Dorsolateral prefrontal cortex (tissue), 122 donors: ENCODE measurements at places on chromosomes 3 and 15. TPM values are rescaled to one million over a fixed set of nuclear protein-coding genes. Genes with fewer than 3 reads are reported as not detected.

DNA sequence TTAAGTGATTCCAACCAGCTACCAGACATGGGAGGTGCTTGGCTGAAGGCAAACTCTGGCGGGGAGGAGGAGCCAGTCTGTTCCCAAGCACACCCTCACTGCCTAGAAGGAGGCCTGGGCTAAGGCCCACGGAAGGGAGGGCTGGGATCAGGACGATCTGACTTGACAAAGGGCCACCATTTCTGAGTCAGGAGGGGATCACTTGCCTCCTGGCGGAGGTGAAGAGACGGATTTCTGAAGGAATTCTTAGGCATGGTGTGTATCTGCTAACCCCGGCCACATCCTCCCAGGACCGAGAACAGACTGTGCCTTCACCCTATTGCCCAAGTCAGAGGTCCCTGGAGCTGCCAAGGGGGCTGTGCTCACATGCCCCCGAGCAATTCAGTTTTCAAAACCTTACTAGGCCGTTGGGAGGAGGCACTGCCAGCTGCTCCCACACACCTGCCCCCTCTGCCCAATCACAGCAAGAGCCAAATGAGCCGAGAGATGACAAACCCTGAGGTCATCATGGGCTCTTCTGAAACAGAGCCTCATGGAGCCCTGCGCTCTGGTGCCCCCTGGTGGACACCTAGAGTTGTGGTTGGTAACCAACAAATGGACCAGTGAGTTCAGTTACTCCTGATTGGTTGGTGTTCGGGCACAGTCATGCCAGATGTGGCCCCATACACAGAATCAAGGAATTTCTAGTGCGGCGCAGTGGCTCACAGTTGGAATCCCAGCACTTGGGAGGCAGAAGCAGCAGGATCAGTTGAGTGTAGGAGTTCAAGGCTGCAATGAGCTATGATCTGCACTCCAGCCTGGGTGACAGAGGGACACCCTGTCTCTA is 6.5 kb upstream of the TNK2 start:
- DNase-seq = peak; percentile 98

- DNase-seq = peak; percentile 11
Measured at GRCh38 chr3:46848271-46849044, 14.8 kb downstream of the MYL3 start.

DNA sequence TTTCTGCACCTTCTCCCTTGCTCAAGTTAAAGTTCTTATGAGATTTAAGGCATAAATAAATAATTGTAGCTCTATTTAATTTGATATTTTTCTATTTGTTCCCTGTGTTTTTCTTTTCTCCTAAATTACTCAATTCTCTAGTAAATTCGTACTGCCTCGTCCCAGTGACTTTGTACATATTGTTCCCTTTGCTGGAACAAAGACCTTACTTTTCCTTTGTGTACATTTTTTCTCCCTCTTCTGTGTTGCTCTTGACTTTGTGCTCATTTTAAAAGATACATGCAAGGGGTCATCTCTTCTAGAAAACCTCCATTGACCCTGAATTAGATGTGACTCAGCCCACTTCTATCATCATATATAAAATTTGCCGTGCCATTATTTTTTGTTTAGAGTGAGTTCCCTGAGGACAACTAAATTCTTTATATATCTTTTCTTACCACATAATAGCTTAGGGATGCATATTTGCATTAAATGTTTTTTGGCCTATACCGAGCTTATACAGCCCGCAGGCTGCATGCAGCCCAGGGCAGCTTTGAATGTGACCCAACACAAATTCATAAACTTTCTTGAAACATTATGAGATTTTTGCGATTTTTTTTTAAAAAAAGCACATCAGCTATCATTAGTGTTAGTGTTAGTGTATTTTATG is 29.6 kb downstream of the PPP4R2 start:
- DNase-seq = no peak

DNA sequence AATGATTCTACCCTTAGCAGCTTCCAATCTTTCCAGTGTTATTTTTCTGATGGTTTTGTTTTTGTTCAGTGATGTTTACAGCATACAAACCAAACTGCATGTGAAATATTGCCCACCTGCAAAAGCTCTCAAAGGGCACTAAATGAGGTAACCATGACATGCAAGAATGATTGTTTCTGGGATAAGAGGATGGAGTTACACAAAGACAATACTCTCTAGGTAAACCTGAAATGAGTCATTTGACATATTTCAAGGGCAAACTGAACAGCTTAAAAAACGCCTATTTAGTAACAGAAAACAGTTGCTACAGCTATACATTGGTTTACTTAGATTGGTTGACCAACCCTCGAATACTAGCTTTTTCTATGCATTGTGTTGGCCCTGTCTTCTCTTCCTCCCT is 481.7 kb downstream of the ZPLD1 start:
- DNase-seq = no peak

DNA sequence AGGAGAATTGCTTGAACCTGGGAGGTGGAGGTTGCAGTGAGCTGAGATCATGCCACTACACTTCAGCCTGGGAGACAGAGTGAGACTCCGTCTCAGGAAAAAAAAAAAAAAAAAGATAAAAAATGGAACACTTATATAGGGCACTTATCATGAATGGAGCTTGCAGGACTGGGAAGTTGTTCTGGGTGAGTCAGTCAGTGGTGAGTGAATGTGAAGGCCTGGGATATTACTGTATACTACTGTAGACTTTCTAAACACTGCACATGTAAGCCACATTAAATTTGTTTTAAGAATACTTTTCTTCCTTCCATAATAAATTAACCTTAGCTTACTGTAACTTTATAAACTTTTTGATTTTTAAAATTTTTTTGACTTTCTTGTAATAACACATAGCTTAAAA is 59.8 kb downstream of the SFMBT1 start:
- no peak for DNase-seq

DNA sequence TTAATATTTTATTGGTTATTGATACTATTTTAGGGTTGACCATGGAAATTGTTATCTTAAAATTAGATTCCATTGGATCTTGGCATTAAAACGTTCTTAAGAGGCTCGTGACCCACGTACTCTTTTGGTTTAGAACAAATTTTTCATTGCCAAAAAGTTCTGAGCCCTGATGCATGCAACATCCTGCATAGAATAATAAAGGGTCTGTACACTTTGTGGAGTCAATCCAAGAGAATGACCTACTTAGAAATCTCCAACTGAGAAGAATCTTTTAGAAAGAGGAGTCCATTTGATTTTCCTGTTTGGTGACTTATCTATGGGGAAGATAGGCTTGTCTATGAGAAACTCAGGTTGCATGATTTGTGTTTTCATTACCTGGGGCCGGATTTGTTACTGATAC is 404.2 kb upstream of the RGMA start:
- no peak for DNase-seq

DNA sequence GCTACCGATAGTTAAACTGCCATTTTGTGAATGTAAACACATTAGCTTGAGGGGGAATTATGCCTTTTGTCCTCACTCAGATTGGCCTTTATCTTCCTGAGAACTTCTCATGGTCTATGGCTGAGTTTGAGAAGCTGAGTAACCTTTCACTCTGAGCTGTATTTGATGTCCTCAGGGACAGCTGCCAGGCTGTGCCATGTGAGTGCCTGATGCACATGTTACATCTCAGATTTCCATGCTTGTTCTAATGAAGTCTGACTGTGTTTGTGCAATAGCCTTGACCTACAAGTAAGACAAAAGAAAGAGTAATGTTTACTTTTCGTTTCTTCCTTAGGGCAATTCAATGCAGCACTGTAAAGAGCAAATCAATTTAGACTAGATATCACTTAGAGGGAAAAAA is 44.1 kb upstream of the ARL6 start:
- DNase-seq = no peak

DNA sequence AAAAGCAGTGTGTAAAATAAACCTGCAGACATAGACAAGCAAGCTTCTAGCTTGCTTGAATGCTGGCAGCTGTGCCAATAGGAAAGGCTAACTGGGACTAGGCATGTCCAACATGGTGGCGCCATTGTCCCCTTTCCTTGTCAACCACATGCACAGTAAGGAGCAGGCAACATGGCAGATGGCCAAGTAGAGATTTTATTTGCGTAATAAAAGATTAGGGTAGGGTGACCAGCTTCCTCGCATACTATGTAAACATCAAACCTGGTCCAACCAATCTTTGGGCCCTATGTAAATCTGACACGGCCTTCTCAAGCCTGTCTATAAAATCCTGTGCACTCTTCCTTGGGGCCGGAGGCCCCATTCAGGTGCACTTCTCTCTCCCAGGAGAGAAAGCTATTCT is 575.4 kb upstream of the GOLIM4 start:
- no peak for DNase-seq

- DNase-seq = no peak
Measured at GRCh38 chr3:168336276-168336675, 240.6 kb upstream of the GOLIM4 start.

GRCh38 chr3:184353546-184353941 is 7.9 kb downstream of the CLCN2 start:
- no peak for DNase-seq

DNA sequence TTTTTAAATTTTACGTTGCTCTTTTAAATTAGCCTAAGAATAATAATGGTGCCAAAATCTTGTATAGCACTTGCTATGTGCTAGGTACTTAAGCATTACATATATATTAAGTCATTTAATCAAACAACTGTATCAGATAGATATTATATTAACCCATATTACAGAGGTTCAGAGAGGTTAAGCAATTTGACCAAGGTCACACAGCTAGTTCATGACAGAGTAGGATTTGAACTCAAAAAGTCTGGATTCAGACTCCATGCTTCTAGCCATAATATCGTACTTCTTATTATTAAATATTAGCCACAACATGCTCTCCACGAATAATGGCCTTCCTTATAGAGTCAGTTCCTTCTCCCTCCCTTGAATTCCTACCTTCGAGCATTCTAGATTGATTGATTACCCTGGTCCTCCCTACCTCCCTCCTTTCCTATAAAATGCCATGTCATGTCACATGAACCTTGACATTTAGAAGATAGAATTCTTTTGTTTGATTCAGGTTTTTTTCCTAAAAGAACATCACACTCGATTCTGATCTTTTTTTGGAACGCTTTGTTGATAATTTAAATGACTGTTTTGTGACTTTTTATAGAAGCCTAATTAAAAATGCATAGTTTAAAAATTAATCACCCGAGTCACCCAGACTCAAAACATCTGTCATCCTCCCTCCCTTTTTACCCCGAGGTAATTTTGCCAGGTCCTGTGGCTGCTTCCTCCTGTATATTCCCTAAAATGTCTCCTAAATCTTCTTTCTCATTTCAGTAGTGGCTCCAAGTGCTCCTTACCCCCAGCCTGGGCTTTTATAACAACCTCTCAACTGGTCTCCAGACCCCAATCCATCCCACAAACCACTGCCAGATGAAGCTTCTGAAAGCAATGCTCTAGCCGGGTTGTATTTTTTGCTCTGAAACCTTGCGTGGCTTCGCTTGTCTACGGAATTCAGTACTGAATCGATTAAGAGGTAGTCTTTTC is 8.5 kb upstream of the PSMD6 start:
- no peak for DNase-seq

DNA sequence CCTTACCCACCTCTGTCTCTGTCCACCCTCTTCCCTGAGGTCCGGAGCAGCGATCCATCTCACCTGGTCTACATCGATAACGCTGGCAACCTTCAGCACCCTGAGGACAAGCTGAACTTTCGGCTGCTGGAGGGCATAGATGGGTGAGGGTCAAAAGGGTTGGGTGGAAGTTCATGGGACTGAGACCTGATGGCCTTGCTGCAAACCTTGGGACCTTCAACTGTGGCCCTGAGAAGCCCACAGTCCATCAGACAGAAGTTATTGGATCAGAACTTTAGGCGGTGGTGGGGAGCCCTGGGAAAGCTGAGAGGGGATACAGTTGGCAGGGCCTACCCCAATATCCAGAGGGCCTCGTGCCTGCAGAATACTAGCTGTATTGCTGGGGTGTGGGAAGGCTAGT is 50.5 kb downstream of the POMGNT2 start:
- no peak for DNase-seq

CFAP92 gene
- 8.6 TPM for total RNA-seq

FETUB gene
- 0.74 TPM for total RNA-seq

RETNLB gene
- not detected for total RNA-seq

NLGN1 gene
- 49.1 TPM for total RNA-seq

FAM107A gene
- 655 TPM for total RNA-seq

RBPMS2 gene
- 3.6 TPM for total RNA-seq

DNAH12 gene
- total RNA-seq = 1.0 TPM

ZNF620 gene
- total RNA-seq = 6.5 TPM

ZMAT3 gene
- total RNA-seq = 84.3 TPM

SH3GL3 gene
- 77.4 TPM for total RNA-seq

RBP2 gene
- total RNA-seq = not detected
